Amniotic stem cell (primary cell): ENCODE measurements at places on chromosomes 5 and 9.

GRCh38 chr9:34652602-34653000 is 616 bp downstream of the IL11RA start:
- no peak for DNase-seq

- DNase-seq: peak; percentile 56
These were observed at the start of gene TMEM38B for GRCh38 chr9:105694190-105694847. TSS of gene TMEM38B (plus strand) at chr9:105694541. CDS start at chr9:105694661, 120 bp downstream.

DNA sequence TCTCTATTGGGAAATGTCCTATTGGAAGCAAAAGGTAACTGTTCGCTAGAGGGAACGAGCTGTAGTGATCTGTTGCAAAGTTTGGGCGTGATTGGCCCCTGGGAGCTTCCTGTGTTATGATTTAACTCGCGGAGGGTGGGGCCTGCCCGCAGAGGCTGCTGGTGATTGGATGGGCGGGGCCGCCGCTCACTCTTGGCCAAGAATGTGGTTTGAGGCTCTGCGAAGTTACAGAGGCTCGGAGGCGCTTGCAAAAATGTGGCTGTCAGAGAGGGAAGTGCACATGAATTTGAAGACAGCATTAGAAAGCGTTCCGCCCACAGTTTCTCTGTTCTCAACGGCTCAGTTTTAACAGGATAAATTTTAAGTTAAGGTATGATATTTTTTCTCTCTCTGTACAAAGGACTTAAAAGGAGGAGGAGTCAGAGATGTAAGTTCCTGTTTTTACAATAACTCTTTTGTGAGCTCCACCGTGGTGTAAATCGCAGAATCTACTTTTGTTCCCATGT is 46.9 kb downstream of the CNTRL start:
- peak; percentile 99 for DNase-seq

DNA sequence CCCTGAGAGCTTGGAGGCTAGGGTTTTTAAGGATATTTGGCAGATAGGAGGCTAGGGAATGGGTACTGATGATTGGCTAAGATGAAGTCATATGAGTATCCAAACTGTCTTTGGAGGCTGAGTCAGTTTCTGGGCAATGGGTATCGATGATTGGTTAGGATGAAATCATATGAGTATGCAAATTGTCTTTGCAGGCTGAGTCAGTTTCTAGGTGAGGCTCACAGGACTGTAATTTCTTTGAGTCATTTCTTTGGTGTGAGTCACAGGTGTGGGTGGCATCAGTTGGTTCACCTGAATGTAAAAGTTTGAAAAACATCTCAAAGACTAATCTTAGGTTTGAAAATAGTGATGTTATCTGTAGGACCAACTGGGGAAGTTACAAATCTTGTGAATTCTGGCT is 1068.0 kb downstream of the NR2F1-AS1 start:
- no peak for DNase-seq

DNA sequence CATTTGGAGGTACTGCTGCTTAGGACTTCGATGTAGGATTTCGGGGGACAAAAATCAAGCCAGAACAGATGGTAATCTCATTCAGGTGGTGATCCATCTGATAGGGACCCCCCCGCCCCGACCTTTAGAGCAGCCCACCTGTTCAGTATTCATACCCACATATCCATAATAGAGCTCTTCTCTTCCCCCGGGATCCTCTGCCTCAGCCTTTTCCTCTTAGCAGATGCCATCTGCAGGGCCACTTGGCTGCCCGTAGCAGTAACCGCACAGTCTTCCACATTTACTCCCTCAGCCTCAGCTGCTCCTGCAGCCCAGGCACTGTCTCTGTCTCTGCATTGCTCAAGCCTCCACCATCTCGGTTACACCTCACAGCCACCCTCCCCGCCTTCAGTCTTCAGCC is 65.8 kb upstream of the RARS1 start:
- no peak for DNase-seq

- DNase-seq: no peak
These were observed 4.8 kb upstream of the ENTPD8 start for GRCh38 chr9:137445930-137446431.

- no peak for DNase-seq
These were observed 303.1 kb upstream of the PANK3 start for GRCh38 chr5:168882283-168882682.

DNA sequence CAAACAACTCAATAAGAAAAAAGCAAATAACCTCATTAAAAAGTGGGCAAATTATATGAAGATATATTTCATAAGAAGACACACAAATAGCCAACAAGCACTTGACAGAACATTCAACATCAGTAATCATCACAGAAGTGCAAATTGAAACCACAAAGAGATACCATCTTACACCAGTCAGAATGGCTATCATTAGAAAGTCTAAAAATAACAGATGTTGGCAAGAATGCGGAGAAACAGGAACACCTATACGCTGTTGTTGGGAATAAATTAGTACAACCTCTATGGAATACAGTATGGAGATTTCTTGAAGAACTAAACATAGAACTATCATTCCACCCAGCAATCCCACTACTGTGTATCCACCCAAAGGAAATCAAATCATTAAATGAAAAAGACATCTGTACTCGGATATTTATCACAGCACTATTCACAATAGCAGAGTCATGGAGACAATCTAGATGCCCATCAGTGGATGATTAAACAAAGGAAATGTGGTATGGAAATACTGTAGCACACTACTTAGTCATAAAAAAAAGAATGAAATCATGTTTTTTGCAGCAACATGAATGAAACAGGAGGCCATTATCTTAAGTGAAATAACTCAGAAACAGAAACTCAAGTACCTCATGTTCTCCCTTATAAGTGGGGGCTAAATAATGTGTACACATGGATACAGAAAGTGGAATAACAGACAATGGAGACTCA is 106.8 kb upstream of the FST start:
- DNase-seq: no peak

DNA sequence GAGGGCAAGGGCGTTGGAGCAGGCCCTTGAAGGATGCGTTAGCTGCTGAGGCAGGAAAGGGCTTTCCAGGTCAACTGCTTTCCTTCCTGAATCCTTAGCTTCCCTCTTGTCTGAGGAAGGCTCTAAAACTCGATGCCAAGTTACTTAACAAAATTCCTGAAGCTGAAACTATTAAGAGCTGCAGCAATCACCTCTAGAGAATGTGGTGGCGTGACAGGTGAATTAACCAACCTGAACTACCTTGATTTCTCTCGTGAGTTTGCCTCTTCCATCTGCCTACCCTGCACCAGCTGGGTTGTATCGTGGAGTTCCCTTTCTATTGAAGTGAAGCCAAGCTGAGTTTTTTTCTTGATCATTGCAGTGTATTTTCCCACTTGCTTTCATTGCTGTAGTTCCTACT is 96.1 kb downstream of the PDE8B start:
- DNase-seq: no peak

DNA sequence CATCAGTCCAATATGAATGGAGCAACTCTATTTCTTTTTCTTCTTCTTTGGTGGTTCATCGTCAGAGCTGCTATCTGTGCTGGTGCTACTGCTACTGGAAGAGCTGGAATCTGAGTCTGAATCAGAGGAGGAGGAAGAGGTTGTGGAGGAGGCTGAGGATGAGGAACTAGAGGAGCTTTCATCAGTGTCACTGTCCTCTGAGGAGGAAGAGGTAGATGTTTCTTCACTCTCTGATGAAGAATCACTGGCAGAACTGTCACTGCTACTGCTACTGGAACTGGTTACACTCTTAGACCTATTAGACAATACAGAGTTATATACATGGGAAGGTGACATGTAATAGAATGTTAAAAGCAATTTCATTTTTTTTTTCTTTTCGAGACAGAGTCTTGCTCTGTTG is 27.8 kb downstream of the ZCCHC10 start:
- no peak for DNase-seq

GRCh38 chr9:91164724-91165520 is 196.8 kb downstream of the AUH start:
- peak; percentile 88 for DNase-seq

DNA sequence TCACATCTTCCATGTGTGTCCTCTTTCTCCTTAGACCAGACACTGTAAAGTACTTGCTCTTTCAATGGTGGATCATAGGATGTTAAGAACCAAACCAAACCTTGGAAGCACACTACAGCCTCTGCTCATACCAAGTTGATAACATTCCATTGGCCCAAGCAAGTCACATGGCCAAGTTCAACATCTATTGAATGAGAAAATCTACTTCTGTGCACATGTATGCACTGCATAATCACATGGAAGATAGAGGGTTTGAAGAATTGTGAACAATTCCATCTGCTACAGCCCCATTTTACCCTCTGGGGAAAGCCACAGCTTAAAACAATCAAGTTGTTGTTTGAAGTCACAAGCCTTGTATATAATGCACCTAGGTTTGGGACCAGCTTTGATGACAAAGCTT is 68.2 kb downstream of the MFAP3 start:
- DNase-seq: no peak

DNA sequence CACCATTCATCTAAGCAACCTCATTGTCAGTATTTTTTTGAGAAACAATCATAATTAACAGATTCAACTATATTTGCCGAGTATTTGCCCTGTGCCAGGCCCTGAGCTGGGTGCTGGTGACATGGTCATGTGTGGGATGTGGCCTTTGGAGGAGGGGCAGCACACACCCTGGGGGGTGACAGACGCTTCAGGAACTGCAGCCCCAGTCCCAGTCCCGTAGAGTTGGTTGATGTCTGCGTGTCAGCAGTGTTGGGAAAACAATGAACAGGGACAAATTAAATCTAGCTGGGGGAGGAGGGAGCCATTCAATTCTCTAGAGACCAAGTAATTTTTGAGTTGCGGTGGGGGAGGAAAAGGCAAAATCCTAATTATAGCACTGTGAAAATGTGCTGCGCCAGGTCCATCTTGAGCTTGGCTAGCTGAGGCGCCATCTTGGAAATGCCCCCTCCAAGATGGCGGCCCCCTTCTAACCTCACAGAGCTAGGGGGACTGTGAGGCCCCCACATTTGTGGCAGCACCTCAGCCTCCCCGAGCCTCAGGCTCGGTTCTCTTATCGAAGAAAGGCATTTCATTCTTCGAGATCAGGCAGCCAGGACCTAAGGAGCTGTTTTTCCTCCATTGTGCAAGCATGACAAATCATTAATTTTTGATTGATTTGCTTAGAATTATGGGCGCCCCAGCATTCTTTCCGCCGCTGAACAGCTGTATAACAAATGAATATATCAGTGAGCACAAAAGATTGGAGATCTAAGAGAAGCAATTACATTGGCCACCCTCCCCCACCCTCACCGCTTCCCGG is 87.8 kb downstream of the ZNF618 start:
- no peak for DNase-seq

- no peak for DNase-seq
These were observed 23.4 kb downstream of the LCP2 start for GRCh38 chr5:170273968-170274710.

- DNase-seq: no peak
These were observed 59.8 kb downstream of the DOCK2 start for GRCh38 chr5:169696621-169697510.

GRCh38 chr5:173868096-173868880 is 19.9 kb upstream of the CPEB4 start:
- DNase-seq: no peak

- DNase-seq: no peak
These were observed 110.0 kb upstream of the PRR16 start for GRCh38 chr5:120354126-120354525.

DNA sequence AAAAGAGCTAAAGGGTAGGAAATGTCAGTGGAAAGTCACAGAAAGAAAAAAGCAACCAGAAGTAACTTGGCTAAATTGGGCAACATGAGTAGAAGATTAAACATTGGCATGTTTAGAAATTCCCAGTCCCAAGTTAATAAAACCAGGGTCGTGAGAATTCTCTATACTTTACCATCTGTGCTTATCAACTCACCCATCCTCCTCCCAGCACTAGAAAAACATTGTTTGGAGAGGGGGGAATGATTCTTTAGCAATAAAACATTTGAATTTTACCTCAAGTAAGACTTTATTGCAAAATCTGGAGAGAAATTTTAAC is 79.6 kb downstream of the PRKACG start:
- no peak for DNase-seq

GRCh38 chr5:1527533-1528205 is 3.9 kb upstream of the LPCAT1 start:
- DNase-seq: no peak

- no peak for DNase-seq
These were observed 17.6 kb downstream of the CD180 start for GRCh38 chr5:67178966-67179365.

- no peak for DNase-seq
These were observed 9.4 kb downstream of the PAM start for GRCh38 chr5:102764381-102765004.

DNA sequence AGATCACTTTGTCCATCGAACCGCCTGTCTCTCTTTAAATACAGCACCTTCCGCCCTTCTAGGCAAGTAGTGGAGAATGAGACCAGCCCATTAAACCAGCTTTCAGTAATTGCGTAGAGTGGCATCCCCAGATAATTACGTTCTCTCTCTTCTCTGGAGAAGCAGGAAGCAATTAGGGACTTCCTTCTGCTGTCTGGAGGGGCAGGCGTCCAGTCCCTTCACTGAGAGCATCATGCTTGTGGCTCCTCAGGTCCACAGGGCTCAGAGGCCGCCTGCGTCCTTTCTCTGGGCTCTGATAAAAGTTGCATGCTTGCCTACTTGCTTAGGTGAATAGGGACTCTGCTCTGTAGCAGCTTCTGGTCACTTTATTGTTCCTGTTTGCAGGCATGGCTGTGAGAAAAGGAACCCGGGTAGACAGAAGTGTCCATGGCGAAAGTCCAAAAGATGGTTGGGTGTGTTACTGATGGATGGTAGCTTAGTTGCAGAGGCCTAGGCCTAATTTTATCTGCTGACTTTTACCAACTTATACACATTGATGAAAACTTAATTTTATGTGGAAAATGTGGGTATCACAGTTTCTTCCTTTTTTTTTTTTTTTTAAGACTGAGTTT is 299.1 kb upstream of the PANK3 start:
- no peak for DNase-seq

GRCh38 chr9:123434619-123435240 is 78.7 kb downstream of the CRB2 start:
- no peak for DNase-seq

DNA sequence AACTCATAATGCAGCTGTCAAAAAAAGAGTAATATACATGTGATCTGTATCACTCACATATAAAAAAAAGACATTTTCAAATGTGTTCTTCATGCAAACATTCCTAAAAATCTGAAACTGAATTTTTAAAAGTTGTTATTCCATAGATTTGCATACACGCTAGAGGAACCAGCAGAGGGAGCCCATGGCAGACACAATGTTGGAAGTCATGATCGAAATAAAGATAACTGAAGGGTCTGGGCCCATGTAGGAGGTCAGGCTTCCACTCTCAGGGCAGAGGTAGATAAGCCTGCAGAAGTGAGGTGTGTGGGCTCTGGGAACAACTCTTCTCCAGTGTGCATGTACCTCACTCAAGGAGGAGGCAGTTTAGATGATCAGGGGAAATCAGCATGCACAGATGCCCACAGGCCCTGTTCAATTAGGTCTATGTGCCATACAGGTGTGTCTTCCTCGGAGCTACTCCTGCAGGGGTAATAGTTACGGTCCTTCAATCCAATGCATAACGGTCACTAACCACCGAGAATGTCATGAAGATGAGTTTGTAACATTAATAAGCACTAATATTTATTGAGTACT is 208.6 kb downstream of the EPB41L4A start:
- peak; percentile 2 for DNase-seq

DNA sequence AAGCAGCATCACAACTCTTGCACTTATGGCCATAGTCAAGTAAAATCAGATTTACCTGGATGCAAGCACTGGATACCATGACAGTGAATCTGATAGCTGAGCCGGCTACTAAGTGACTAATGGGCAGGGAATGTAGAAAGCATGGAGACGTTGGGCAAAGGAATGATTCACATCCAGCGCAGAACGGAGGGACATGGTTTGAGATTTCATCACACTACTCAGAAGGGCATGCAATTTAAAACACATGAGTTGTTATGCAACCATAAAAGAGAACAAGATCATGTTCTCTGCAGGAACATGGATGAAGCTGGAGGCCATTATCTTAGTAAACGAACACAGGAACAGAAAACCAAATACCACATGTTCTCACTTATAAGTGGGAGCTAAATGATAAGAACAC is 169.1 kb upstream of the PIK3R1 start:
- peak; percentile 91 for DNase-seq
